GM12892 (cell line): ENCODE measurements at places on chromosomes 3 and 15.

DNA sequence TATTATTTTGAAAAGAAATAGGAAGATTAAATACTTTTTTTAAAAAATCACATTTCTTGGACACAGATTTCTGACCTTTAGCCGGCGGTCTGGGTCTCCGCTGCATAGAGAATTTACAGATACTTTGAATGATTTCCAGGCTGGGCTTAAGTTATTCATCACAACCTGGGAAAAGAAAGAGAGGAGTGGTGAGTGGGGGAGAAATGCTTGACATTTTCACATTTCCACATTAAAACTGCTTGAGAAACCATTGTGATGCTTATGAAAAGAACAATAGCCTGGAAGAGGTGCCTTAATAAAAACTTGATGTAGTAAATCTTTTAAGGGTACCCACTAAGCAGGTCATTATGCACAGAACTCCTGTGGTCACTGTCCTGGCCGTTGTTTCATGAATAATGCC, 166.8 kb upstream of the MRPL3 start:
- no peak for DNase-seq

GRCh38 chr3:66401157-66401550, 99.7 kb downstream of the LRIG1 start:
- no peak for DNase-seq

- DNase-seq: no peak
Measured at GRCh38 chr3:71463617-71464016, 119.9 kb downstream of the FOXP1 start.

GRCh38 chr3:35498506-35499210, 140.7 kb upstream of the ARPP21 start:
- no peak for DNase-seq

GRCh38 chr3:38586546-38587520, 62.7 kb downstream of the SCN5A start:
- DNase-seq: no peak

DNA sequence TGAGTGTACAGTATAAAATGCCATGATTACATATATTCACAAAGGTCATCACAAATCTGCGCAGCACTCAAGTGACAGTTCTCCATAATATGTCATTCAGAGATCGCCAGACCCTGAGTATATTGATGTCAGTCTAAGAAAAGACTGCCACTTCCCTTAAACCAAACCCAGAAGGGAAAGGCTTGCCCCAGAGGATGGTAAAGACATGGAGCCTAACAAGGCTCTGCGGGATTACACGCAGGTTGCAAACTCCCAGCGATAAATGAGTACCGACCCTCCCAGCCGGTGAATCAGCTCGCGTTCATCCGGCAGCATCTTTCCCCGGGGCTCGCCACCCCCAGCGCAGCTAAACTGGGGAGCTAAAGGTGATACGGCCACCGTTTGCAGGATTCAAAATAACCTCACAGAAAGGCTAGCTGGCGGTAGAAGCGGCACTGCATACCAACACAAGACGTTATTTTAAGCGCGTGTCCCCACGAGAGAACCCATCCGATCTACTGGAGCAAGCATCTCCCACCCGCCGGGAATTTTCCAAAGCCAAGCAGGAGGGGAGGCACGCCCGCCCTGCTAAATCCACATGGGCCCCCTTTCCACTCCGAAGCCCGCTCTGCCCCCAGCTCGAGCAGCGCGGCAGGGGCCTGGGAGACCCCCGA, 643 bp downstream of the MYO5A start:
- peak; percentile 31 for DNase-seq

- no peak for DNase-seq
Measured at GRCh38 chr15:32669896-32670611, 28.5 kb downstream of the SCG5 start.

DNA sequence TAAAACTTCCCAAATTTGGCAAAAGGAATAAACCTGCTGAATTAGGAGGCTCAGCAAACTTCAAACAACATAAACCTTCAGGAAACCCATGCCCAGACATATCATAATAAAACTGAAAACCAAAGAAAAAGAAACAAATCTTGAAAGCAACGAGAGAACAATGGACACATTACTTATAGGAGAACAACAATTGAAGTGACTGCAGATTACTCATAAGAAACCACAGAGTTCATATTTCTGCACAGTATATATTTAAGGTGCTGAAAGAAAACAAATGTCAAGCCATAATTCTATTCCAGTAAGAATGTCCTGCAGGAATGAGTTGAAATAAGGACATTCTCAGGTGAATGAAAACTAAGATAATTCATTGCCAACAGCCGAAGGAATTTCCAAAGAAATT, 80.8 kb upstream of the PROK2 start:
- DNase-seq: no peak

- no peak for DNase-seq
Measured at GRCh38 chr15:66644000-66644787, 57.8 kb upstream of the SMAD6 start.

DNA sequence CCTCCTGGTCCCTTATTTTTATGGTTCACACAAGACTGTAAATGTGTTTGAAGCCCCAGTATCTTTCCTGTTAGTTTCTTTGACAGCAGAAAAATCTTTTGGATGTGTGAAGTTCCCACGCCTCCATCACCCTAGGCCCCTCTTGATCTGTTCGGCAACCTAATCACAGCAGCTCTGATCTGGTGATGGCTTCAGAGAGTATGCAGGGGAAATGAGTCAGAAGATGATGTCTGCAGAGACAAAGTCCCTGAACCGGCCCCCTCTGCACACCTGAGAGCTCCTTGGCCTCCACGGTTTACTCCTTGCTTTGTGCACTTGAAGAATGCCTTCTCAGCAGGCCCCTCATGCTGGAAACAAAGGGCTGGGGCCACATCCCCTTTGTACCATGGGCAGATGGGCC, 63.5 kb downstream of the CLDN11 start:
- DNase-seq: no peak

DNA sequence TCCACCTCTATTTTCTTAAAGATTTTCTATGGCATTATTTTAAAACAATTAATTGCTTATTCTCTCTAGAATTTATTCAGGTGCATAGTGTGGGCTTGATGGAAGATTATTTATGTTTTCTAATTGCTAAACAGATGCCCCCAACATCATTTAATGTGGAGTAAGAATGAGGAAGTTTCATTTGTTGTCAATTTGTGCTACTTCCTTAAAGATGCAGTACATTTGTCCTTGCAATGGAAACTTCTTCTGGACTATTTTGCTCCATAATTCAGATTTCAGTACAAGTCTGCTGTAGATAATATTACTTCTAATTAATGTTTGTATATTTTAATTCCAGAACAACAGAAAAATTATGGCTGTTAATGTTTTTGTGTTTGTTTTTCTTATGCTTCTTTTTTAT, 104.8 kb downstream of the TGFBR2 start:
- DNase-seq: no peak

DNA sequence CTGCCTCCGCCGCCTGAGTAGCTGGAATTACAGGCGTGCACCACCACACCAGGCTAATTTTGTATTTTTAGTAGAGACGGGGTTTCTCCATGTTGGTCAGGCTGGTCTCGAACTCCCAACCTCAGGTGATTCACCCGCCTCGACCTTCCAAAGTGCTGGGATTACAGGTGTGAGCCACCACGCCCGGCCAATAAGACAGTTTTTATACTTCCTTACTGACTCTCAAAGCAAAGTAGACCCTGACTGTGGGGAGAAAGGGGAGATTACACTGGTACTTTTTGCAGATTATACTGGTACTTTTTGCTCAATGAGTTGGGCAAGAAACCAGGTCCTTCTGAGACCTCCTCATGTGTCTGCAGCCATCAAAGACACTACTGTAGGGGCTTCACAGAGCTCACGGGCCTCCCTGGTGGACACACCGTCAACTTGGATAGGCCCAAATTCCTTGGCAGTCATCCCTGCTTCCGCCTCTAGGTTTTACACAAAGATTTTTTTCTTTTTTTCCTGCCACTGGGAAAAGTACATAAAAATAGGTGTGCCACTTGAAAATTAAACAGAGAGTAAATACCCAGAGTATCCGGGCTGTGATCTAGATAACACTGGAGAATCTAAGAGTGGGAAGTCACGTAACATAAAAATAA, 143.3 kb upstream of the WNT5A start:
- no peak for DNase-seq

DNA sequence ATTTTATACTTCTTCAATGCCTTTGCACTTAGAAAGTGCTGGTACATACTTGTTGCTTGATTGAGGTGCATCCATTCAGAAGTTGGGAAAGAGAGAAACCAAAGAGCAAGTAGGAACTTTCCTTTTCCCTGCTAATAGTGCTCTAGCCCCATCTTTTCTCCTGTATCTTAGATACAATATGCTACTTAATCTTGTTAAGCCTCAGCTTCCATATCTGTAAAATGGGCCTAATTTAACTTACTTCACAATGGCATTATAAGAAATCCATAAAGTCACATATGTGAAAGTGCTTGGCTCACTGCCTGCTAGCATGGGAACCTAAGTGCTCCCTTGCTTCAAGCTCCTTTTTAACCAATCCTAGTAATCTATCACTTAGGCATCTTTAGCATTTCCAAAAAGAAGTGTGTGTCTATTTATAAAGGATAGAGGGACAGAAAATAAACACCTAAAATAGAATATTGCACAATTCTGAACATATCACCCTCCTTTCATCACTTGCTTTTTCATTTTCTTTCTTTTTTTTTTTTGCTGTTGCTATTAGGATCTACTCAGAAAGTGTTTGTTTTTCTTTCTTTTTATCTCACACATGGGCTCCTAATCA, 28.1 kb downstream of the KCNAB1 start:
- no peak for DNase-seq

GRCh38 chr3:143726727-143727126, 121.5 kb downstream of the SLC9A9 start:
- no peak for DNase-seq

- DNase-seq: no peak
Measured at GRCh38 chr3:72889310-72890165, 1.7 kb downstream of the GXYLT2 start.

DNA sequence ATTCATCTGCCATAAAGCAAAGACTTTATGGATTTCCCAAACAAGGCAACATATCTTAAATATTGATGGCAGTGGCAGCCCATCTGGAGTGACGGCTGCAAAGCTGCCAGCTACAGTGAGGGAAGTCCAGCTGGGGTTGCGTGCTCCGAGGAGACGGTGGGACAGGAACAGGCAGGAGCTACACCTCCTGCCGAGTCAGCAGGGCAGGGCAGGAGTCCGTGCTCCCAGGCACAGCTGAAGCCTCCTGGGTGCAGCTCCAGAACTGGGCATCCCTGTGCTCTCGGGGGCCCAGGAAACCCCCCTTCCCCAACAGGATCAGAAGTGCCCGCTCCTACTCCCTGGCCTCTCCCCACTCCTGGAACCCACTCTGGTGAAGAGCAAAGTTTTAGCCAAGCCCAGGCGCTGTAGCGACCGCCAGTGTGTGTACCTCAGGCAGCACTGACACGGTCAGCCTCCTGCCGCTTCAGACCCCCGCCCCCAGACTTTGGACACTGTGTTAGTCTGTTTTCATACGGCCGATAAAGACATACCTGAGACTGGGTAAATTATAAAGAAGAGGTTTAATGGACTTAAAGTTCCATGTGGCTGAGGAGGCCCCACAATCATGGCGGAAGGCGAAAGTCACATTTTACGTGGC, 556.4 kb upstream of the CCDC54 start:
- DNase-seq: no peak

GRCh38 chr3:70992131-70992530, 591.4 kb downstream of the FOXP1 start:
- no peak for DNase-seq

DNA sequence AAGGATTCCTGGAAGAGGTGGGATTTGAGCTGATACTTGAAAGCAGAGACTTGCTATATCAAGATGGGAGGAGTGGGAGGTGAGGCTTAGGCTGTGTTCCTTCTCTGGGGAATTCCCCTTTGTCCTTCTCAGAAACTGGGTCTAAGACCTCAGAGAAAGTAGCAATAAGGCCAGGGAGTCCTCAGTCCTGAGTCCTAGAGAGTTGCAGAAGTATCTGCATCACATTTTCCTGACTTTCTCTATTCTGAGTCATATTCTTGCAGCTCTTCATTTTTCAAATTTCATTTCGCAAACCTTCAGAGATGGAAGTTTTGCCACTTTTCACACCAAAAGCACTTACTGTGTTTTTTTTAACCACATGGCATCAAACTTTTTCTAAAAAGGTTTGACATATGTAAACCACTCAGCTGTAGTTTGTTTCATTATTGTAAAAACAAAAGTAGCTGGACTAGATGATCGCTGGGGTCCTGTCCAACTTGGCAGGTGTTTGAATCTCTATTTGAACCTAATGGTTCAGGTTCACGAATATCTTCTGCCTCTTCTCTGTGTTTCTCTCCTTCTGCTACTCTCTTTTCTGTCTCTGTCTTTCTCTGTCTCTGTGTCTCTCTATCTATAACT, 21.3 kb downstream of the COLQ start:
- DNase-seq: no peak

DNA sequence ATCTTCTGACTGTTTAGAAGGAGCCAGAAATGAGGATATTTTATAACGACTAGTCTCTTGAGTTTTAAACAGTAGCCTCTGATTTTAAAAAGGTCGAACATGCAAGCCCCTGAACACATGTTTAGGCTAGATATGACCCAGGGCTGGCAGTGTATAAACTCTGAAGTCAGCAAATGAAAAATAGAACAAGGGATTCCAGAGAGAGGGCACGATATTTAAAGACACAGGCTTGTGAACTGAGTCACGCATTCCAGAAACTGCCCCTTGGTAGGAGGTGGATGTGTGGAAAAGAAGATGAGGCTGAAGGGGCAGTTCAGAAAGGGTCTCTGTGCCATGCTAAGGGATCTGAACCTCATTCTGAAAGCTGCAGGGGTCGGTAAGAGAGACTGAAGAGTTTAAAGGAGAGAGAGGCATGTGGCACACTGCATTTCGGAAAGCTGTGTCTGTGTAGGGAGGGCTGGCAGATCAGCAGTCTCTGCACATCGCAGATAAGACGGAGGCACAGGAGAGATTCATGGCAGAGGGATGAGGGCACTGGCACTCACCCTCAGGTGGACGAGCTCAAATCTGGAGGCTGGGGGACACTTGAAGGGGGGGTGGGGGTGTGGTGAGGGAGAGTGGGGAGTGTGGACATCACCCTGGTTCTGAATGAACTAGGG, 22.1 kb downstream of the ST8SIA2 start:
- DNase-seq: no peak

DNA sequence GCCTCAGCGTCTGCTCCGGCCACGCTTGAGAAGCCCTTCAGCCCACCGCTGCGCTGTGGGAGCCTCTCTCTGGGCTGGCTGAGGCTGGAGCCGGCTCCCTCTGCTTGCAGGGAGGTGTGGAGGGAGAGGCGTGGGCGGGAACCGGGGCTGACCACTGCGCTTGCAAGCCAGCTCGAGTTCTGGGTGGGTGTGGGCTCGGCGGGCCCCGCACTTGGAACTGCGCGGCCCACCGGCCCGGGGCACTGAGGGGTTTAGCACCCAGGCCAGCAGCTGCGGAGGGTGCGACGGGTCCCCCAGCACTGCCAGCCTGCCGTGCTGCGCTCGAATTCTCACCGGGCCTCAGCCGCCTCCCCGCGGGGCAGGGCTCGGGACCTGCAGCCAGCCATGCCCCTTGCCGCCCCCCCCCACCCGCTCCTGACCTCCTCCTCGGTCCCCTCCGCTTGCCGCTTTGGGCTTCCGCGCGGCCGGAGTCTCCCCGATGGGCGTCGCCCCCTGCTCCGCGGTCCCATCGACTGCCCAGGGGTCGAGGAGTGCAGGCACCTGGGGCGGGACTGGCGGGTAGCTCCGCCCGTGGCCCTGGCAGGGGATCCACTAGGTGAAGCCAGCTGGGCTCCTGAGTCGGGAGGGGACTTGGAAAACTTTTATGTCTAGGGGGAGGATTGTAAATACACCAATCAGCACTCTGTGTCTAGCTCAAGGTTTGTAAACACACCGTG, 106.7 kb downstream of the RAP2B start:
- DNase-seq: no peak

- DNase-seq: no peak
Measured at GRCh38 chr15:63379492-63380150, 2.0 kb downstream of the CA12 start.

GRCh38 chr3:43752905-43753304, 62.2 kb downstream of the ABHD5 start:
- no peak for DNase-seq
